ENCODE measurements at places on chromosomes 2 and 18.
A peak's percentile ranks its signal among the peaks of the same experiment; 100 is the strongest.

- no peak for DNase-seq
Observed at GRCh38 chr2:39144416-39144815, 23.6 kb upstream of the SOS1 start.

GRCh38 chr18:12772111-12772510 is 69.3 kb downstream of the PSMG2 start:
- DNase-seq, result no peak

- no peak for DNase-seq
Observed at GRCh38 chr2:62248226-62248625, 52.3 kb downstream of the B3GNT2 start.

DNA sequence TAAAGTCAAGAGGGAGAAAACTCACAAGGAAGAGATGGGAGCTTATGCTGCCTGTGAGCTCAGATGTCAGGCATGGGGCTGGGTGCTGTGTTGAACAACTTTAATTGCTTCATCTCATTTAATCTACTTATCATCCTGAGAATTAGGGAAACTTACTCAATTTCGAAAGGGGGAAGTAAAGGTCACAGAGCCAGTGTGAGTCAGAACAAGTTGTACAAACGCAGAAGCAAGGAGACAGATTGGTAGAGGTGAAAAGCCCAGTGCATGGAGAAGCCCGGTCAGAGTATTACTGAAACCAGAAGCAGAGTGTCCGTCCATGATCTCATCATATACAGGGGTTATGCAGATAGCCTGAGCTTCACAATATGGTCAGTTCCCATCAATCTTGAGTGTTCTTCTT is 281.1 kb upstream of the POU3F3 start:
- DNase-seq, result peak; percentile 53

DNA sequence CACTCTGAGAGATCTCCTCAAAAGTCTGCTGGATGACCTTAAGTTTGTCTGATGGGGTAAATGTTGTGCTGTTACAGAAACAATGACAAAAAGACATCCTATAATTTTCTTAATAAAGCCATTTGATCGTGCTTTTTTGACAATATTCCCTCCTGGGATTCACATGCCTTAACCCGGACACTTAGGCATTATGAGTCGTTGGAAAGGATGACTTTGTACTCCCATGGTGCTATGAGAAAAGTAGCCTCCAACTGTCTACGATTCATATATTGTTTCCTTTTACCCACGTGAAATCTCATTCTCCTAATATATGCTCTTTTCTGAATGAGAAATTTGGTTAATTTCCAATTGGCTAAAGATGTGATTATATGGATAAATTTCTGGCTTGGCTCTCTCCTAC is 6.1 kb upstream of the MPP4 start:
- DNase-seq, result no peak

DNA sequence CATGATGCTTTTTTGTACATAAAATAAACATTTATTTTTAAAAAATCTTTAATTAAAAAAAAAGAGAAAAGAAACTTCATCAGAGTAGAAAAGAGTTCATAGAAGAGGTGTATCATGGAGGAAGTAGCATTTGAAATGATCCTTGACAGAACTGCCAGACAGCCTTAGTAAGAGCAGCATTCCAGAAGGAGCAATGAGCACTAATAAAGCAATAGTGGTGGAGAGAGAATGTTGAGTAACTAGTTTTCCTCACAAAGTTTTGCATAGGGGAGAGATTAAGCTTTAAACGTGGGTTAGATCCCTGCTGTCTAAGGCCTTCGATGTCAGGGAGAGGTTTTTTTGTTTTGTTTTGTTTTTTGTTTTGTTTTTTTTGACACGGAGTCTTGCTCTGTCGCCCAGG is 29.8 kb upstream of the METTL21A start:
- no peak for DNase-seq

All from CD4-positive, alpha-beta T cell treated with Interleukin-4 for 1 hour (primary cell).